ENCODE measurements at places on chromosomes 6 and 20.

DNA sequence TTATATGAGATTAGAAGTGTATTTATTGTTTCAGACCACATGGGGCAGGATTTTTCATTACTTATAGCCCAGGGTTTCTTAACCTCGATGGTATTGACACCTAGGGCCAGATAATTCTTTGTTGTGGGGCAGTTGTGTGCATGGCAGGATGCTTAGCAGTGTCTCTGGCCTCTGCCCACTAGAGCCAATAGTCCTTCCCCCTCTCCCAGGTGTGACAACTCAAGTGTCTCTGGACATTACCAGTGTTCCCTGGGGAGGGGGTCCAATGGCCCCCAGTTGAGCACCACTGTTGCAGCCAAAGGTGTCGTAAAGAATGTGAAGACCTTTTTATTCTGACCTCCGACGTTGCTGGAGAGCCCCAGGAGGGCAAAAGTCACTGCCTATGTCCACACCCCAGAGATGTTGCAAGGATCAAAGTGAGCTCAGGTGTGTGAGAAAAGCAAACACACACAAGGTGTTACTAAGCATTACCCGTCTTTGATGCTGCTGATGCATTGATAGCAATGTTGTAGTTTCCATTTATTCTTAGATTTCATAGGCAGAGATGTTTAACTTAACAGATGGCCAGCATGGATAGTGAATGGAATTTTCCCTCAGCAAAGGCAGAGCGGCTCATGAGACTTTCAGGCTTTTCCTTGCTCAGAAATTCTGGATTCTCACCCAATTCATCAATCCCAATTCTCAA, 22.2 kb downstream of the BANF2 start:
- no peak for DNase-seq

DNA sequence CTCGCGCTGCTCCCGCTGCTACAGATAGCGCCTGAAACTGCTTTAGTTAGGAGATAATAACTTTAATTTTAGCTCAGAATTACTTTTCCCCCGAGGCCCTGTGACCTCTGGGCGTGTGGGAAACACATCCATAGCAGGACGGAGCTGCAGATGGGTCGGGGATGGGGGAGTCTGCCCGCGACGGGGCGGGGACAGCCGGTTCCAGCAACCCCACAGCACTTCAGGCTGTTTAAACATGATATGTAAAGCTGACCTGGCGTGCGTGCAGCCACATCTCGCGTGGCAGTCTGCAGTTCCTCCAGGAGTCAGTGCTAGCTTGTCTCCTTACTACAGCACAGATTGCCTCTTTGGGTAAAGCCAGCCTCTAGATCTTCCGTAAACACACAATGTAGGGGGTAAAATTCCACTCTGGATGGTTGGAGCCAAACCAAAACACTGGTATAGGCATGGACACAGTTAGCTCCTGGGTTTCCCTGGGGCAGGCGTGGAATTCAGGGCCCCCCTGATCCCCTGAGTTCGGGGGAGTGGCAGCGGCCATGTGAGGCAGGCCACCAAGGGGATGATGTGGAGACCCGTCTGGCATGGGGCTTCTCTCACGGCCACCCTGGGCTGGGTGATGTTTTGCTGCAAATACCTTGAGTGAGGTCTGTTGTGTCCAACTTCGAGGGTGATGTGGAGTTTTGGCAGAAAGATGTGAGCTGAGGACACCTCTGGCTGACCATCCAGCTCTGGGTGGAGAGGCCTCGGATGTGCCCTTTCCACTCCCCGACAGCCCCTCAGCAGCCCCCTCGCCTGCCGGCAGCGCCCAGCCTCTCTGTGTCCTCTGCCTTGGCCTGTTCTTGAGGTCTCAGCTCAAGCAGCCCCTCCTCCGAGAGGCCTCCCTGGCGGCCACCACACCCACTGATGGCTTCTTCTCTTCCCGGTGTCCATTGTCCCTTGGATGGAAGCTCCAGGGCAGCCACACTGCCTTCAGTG, 214.5 kb downstream of the TAF4 start:
- no peak for DNase-seq

- no peak for DNase-seq
Measured at GRCh38 chr20:46206025-46206424, 87.9 kb downstream of the CD40 start.

DNA sequence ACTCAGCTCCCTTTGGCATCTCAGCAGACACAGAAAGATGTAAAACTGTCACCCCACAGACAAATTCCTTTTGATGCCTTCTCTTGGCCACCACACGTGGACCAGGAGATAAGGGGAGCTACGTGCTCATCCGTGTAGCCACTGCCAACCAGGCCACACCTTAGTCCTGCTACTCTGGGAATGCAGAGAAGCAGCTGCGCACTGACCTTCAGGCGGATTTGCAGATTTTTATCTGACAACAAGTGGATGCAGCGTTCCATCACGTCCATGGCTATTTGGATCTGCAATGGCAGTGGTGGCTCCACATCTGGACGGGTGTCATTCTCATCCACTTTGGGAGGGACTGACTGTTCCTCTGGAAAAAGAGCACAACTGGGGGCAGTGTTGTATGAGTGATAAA, 30.8 kb downstream of the TTI1 start:
- DNase-seq, result no peak

DNA sequence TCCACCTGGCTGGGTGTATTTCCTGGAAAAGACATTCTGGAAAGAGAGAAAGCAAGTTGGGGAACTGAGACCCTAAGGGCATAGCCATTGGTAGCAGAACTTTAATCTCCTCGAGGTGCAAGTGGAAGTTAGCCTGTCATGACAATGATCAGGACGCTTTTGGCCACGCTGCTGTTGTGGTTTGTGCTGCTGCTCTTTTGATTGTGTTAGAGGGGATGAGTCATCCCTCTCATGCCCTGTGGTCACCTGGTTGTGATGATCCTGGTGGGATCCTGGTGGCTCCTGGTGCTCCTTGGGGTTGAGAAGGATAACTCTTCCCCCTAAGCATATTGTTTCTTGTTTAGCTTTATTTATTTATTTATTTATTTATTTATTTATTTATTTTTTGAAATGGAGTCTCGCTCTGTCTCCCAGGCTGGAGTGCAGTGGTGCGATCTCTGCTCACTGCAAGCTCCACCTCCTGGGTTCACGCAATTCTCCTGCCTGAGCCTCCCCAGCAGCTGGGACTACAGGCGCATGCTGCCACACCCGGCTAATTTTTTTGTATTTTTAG, 350.3 kb downstream of the KIF16B start:
- no peak for DNase-seq

GRCh38 chr6:26232940-26233648, 131.9 kb upstream of the BTN3A2 start:
- no peak for DNase-seq

DNA sequence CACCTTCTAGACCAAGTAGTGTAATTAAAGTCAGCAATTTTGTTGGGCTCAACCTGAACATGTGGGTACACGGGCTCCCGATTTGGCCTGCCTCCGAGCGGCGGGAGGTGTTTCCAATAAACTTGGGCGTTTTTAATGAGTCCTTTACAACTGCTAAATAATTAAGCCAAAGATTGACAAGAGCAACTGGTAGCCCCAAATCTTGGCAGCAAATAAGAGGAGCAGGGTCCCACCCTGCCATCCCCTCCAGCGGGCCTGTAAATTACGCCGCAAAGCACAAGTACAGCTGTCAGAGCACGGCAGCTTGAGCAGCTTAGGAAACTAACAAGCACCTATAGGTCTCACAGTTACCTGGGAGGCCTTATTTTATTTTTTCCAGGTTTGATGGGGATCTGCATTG, 217.1 kb downstream of the BMP7 start:
- DNase-seq, result no peak

DNA sequence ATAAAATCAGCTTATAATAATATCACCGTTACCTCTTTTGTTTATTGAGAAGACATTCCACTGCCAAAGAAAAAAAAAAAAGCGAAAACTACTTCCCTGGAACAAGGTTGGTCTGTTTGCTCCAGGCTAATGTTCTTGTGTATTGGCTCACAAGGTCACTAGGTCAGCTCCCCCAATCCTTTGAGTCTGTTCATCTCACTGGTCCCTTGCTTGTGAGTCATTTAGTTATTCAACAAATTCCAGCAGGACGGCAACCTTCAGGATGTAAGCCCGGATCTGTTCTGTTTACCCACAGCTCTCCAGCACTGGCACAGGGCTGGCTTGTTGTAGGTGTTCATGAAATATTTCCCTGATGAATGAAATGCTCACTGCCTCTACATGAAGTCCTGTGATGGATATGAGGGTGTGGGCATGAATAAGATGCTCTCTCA, 3.3 kb downstream of the ARHGAP40 start:
- DNase-seq, result no peak

- no peak for DNase-seq
Measured at GRCh38 chr6:105301072-105301503, 101.8 kb downstream of the PREP start.

GRCh38 chr6:77178821-77179220, 284.5 kb downstream of the HTR1B start:
- DNase-seq, result no peak

GRCh38 chr6:1871724-1872315, 262.1 kb downstream of the FOXC1 start:
- DNase-seq, result no peak

- DNase-seq, result peak; percentile 55
Measured at GRCh38 chr6:26055719-26056582, 31.3 kb upstream of the HFE start.

DNA sequence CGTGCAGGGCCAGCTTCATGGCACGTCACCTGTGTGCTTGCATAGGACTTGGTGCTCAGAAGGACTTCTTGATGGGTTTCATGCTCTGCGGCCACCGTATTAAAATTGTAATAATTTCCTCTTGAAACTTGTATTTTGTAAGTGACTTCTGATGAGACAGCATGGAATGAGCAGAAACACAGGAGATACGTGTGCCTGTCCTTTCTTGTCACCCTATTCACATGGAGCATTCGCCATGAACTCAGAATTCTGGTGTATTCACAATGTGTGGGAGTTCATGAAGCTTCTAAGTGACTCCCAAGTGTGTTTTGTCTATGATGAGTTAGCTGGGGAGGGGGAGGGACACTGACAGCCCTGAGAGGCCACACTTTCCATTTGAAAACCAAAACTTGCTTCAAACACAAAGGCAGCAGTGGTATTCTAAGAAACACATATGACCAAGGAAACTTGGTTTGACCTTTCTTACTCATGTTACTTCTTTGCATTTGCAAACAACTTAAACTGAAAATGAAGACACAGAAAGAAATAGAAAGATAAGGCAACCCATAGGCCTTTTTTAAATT, 92.1 kb upstream of the NEDD9 start:
- no peak for DNase-seq

- no peak for DNase-seq
Measured at GRCh38 chr20:47239719-47240067, 116.8 kb downstream of the ZMYND8 start.

GRCh38 chr6:18748314-18748713, 361.2 kb downstream of the RNF144B start:
- no peak for DNase-seq

GRCh38 chr20:4289875-4290274, 274.5 kb upstream of the RNF24 start:
- DNase-seq, result no peak

DNA sequence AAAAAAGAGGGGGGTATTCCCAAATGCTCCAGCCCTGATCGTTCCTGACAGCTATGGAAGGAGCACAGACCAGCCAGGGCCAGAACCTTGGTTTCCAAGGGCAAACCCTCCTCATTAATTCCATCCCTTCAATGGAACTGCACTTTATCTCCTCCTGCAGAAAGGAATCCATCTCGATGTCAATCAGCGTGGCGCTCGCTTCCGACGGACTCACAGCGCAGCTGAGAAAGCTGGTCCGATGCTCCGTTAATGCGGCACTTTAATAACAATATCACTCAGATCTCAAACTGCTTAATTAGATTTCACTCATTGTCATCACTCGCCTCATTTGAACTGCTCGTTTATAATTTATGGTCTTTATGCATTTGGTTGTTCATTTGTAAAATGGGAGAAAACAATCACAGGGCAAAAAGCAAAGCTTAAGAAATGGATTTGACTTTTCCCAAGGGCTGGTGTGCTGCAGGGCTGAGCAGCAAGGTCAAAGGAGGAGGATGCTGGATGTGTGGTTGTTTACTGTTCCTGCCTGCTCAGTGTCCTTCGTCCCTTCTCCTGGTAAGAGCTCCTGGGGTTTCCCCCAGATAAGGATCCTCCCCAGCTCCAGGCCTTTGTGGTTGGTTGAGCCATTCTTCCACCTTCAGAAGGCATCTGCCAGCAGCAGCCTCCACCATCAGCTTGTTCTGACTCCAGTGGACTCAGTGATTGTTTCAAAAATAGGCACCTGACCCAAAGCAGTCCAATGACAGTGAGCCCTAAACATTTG, 152.7 kb downstream of the ANKRD60 start:
- DNase-seq, result no peak

- DNase-seq, result no peak
Measured at GRCh38 chr20:48844996-48845395, 17.2 kb upstream of the PREX1 start.

GRCh38 chr6:56349194-56349593, 101.8 kb upstream of the COL21A1 start:
- DNase-seq, result no peak

- DNase-seq, result no peak
Measured at GRCh38 chr6:81875782-81876293, 123.4 kb upstream of the TENT5A start.

GRCh38 chr6:79600313-79600712, 30.8 kb upstream of the SH3BGRL2 start:
- no peak for DNase-seq

DNA sequence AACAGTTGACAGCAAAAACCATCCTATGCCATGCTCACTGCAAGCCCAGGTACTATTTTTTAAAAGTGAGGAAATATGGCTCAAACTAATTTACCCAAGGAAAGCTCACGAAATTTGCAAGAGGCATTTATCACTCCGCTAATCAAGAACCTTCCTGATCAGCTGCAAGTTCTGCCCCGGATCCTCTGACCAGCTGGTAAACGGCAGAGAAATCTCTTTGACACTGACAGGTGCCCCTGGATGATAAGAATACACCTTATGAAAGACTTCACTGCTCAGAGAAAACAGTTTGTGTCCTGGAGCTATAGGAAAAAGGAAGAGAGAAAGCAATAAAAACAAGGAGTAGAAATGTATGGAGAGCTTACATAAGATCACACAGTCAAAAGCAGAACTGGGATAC, 6.4 kb downstream of the CNKSR3 start:
- no peak for DNase-seq

DNA sequence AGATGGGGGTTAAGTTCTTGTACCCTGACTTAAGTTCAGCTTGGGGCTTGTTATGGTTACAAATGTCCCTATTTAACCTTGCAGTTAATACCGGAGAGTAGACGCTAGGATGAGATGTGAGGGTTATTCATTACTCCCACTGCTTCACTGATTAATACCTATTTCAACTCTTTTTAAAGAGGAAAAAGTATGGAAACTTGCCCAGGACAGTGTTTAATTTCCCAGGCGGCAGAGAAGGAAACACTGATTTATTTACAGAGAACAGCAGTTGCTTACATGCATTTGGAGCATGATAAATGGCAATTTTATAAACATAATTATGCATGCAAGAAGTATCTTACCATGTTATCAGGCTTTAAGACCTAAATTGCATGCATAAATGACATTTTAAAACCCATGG, 137.7 kb downstream of the RCAN2 start:
- DNase-seq, result no peak
